ENCODE measurements at places on chromosomes 12 and 14.

DNA sequence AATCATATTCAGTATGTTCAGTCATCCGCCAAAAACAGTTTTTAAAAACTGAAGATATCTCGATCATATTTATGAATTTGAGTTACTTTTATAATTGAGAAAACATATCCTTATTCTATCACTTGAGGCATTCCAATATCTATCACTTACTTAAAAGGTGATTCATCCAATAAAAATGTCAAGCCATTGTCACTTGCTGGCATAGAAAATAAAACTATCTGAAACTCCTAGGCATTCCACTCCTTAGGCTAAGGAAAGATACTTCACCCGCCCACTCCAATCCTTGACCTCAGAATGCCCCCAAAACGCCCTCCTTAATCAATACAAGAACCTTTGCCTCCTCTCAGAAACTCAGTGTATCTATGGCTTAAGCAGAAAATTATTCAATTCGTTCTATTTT lies 51.3 kb upstream of the AMIGO2 start:
- no peaks in the 10 kb centered on the region for H3K27me3 ChIP-seq
- H3K36me3 ChIP-seq = no peaks in the 10 kb centered on the region
- no peak overlapping the region for H3K27ac ChIP-seq
- DNase-seq = no peak
- H3K4me3 ChIP-seq = no peak overlapping the region
- no peaks in the 10 kb centered on the region for H3K4me1 ChIP-seq

- peak overlapping the region; percentile 97 for H3K27ac ChIP-seq
- peak overlapping the region; percentile 7 for H3K4me3 ChIP-seq
- peak; percentile 67 for DNase-seq
- H3K36me3 ChIP-seq = peaks cover 42% of the 10 kb centered on the region
Measured at GRCh38 chr14:22977684-22978486, 4.5 kb downstream of the AJUBA start.

GRCh38 chr12:96140174-96140573 lies 54.0 kb upstream of the ELK3 start:
- no peaks in the 10 kb centered on the region for H3K27me3 ChIP-seq
- no peak overlapping the region for H3K27ac ChIP-seq
- H3K36me3 ChIP-seq = no peaks in the 10 kb centered on the region
- H3K4me1 ChIP-seq = peaks cover 10% of the 10 kb centered on the region
- H3K4me3 ChIP-seq = no peak overlapping the region

DNA sequence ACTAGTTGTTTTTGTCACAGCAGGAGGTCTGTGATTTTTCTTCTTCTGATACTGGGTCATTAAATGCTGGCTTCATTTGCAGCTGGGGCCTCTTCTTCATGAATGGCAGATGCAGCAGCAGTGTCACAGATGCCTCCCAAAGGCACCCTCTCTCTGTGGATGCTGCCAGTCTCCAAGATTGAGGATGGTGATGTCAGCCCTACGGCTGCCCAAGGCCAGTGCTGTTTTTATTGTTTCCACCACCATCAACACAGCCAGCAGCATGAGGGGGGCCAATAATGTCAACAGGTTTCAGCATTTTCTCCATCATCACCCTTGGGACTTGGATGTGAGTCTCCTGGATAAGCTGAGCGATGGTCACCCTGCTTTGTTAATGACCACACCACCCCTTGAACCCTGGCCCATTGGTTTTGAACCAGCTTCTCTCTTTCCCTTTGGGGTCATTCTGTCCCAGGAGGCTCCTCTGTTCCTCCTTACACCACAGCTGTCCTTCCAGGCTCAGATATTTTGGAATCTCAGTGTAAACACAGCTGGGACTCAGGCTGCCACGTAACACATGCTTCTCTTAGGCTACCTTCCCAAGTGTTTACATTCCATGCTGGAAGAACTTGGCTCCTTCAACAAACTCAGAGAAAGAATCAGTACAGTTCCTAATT lies 151.7 kb upstream of the DDHD1 start:
- peaks cover 10% of the 10 kb centered on the region for H3K4me1 ChIP-seq
- H3K36me3 ChIP-seq = no peaks in the 10 kb centered on the region
- H3K27me3 ChIP-seq = no peaks in the 10 kb centered on the region
